Left kidney (tissue), 8 donors: ENCODE measurements at places on chromosomes 2 and 18. TPM values are rescaled to one million over a fixed set of nuclear protein-coding genes. Genes with fewer than 3 reads are reported as not detected.
A peak's percentile ranks its signal among the peaks of the same experiment; 100 is the strongest.

The CDCA7 gene
- polyA plus RNA-seq, result 46.8 TPM

- peak; percentile 83 for DNase-seq
These were observed 141.9 kb upstream of the CTAGE1 start for GRCh38 chr18:22559414-22560274.

DNA sequence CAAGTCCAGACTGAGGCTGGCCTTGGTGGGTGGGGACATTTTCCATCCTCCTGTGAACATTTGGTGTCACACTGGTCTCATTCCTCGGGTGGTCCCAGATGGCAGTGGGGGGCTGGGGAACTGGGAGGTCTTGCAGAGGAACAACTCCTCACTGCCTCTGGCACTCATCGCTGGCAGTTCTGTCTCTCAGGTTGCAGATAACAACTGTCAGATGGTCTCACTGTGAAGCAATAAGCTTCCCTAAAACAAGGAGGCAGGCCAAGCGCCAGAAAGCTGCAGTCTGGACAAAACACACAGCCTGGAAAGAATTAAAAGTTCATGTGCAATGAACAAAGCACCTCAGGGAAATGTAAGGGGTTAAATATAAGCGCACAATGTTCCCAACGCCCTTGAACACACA, 78.1 kb downstream of the IRS1 start:
- DNase-seq, result no peak

DNA sequence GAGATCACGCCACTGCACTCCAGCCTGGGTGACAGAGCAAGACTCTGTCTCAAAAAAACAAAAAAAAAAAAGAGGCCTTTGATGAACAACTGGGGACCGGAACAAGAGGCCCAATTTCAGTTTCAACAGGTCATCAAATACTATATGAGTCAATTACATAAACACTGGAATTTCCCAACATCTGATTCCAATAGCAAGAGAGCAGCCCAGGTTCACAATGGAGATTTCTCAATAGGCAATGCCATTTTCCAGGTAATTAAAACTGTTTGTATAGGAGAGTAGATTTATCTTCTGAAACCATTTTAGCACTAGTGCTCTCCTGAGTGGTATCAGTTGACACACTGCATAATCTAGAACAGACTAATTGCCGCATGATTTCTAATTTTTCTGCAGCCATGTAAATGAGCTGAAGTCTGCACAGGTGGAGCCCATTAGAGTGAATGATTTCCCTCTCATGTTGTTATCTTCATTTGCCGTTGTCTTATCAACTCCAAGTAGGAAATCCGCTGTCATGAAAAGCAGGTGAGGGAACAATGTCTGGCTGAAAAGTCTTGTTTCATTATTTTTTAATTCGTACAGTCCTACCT, 264.1 kb upstream of the MEIS1 start:
- DNase-seq, result no peak

- DNase-seq, result no peak
These were observed 53.5 kb upstream of the KCNE4 start for GRCh38 chr2:222998459-222998858.

DNA sequence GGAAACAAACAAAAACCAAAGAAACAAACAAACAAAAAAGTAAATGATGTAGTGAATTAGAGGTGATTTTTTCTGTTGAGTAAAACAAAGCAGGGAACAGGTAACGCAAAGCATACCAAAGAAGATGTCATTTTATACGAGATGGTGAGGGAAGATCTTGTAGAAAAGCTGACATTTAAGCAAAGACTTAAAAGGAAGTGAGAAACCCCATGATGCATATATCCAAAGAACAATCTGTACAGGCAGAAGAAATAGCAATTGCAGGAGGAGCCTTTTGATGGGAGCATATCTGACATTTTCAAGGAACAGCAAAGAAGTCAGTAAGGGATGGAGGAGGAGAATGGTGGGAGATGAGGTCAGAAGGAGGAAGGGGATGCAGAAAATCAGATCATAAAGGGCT, 63.0 kb downstream of the KIDINS220 start:
- DNase-seq, result no peak

DNA sequence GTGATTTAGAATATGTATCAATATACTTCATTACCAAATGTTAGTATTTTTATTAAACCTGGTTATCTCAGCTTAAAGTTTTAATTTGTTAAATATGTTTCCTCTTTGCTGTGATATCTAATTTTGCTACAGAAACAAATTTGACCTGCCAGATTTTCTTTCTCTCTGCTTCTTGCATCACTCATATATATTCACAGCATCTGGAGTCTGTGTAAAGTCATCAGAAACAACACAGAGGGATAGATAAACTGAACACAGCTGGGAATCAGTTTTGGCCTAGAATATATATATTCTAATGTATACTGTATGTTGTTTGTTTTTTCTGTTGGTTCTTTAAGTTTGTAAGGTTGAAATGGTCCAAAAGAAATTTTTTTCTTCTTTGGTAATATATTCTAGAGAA, 8.5 kb downstream of the PSMD14 start:
- DNase-seq, result no peak
